ENCODE measurements at places on chromosomes 4 and X.

DNA sequence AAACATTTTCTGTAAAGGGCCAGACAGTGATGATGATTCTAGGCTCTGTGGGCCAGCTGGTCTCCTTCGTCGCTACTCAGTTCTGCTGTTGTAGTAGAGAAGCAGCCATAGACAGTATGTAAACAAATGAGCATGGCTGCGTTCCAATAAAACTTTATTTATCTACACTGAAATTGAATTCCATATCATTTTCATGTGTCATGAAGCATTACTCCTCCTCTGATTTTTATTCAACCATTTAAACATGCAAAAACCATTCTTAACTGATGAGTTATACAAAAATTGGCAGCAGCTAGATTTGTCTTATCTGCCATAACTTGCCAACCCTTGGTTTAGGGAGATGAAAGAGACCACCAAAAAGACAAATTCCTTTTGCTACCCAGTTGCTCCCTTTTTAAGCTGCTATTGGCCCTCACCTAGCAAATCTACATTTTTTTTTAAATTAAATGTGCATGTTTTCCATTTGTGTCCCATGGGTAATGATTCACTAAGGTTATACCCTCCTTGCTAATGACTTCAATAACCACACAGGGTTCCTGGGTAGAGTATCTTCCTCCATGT, 309.9 kb downstream of the DHX15 start:
- no peak for DNase-seq

GRCh38 chrX:117969782-117970181, 146.8 kb downstream of the KLHL13 start:
- no peak for DNase-seq

- no peak for DNase-seq
Measured at GRCh38 chr4:116066711-116067245, 953.4 kb upstream of the NDST4 start.

DNA sequence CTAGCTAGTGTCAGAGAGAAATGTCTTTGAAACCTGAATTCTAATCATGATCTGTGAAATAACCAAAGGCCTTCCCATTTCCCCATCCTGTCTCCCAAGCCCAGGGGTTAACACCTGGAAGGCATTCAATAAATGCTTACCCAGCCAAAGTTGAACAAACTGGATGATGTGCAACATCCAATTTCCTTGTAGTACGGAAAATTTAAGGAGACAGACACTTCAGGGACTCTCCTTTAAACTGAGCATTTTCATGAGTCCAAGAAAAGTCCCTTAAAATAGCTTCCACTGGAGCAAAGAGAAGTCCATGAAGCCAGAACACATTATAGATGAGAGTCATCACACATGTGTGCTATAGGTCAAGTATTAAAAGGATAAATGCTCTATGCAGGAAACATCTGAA, 271.2 kb downstream of the RAB28 start:
- DNase-seq: no peak

DNA sequence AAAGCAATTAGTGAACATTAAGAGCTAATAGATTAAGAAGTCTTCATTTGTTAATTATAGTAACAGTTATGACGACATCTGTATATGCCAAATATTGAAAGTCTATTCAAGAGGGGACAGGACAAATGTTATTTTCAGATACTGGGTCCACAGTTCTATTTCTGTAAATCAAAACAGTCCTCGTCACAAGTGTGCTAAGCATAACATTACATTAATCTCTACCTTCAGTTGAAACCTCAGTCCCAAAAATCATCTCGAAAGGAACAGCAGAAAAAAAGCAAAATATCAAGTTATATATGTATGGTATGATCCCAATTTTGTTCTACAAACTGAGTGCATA, 70.3 kb downstream of the APBB2 start:
- no peak for DNase-seq

DNA sequence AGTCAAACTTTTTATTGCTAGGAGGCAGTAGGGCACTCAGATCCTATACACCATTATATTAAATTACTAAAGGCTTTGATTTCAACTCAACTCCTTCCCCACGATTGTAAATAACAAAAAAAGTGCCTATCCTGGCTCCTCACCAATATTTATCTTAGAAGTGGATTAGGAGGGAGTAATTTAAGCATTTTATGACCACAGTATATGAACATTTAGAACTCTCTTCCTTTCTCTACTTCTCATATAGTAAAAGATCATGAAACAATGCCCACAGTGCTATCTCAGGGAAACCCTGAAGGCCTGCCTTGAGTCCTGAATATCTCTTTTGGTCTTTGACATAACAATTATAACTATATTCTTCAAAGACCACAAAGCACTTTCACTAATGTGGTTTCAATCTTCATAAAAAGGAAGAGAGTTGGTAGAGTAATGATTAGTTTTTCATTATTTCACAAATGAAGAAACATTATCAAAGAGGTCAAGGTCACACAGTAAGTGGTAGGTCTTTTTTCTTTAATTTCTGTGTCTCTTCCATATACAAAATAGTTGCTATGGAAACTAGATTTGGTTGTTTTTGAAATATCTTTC, 29.1 kb upstream of the ADH1C start:
- DNase-seq: no peak
